ENCODE measurements at places on chromosomes 4 and X.

GRCh38 chrX:118198577-118198976 is 82.0 kb upstream of the KLHL13 start:
- DNase-seq = no peak

DNA sequence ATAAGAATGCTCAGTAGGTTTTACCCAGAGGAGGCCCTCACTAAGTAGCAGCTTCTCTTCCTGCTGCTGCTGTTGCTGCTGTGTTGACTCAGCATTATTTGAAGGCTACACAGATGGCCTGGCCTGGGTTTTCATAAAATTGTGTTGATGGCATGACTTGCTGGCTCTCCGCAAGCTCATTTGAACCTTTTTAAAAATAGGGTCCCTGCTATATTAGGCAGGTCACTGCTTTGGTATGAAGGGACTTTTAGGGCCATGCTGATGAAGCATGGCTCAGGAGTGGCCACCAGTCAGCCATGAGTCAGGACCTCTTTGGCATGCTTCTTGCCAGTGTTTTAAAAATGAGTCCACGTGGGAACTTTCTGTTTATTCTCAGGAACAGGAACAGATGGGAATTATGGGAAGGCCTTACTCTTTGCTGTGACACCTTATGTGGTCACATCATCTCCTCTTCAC is 128.7 kb downstream of the MID1IP1 start:
- no peak for DNase-seq

GRCh38 chr4:176999935-177000543 is 207.3 kb upstream of the VEGFC start:
- no peak for DNase-seq

GRCh38 chrX:8969378-8969777 is 64.5 kb downstream of the FAM9B start:
- DNase-seq = no peak

- DNase-seq = no peak
These were observed 733 bp downstream of the CCNA2 start for GRCh38 chr4:121822796-121823504.

DNA sequence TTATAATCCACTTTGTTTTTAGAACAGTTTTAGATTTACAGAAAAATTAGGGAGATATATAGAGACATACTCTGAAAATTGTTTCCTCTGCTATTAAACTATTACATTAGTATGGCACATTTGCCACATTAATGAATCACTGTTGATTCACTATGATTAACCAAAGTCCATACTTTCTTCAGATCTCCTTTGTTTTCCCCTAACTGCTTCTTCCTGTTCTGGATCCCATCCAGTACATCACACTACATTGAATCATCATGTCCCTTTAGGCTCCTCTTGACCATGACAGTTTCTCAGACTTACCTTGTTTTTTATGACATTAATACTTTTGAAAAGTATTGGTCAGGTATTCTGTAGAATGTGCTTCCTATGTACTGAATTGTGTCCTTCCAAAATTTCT is 109.2 kb upstream of the EDNRA start:
- DNase-seq = no peak

GRCh38 chr4:153809916-153810810 is 21.3 kb upstream of the SFRP2 start:
- DNase-seq = no peak

GRCh38 chrX:139091066-139091465 is 379.5 kb upstream of the FGF13 start:
- DNase-seq = no peak

GRCh38 chr4:6272863-6273660 is 3.4 kb downstream of the WFS1 start:
- DNase-seq = no peak

GRCh38 chr4:146224326-146224966 is 10.1 kb downstream of the REELD1 start:
- no peak for DNase-seq

GRCh38 chrX:31563792-31564191 is 492.0 kb upstream of the FTHL17 start:
- no peak for DNase-seq

DNA sequence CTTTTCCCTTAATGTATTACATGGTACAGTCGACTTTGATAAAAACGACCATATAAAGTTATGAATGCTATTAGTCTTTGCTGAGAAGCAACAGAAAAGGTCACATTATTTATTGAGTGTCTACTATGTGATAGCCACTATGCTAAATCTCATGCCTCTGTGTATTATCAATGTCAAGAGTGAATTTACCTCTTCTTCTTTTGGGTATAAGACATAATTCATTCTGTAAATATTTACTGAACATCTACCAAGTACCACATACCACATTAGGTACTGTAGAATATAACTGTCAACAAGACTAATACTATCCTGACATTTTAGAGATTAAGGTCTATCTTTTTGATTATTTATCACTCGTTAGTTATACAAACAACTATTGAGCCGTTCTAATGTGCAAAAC is 268.7 kb upstream of the FTHL17 start:
- no peak for DNase-seq

- DNase-seq = no peak
These were observed 123.7 kb downstream of the AFF1 start for GRCh38 chr4:87058356-87059073.

- no peak for DNase-seq
These were observed 6.6 kb downstream of the LNX1 start for GRCh38 chr4:53584658-53585057.

DNA sequence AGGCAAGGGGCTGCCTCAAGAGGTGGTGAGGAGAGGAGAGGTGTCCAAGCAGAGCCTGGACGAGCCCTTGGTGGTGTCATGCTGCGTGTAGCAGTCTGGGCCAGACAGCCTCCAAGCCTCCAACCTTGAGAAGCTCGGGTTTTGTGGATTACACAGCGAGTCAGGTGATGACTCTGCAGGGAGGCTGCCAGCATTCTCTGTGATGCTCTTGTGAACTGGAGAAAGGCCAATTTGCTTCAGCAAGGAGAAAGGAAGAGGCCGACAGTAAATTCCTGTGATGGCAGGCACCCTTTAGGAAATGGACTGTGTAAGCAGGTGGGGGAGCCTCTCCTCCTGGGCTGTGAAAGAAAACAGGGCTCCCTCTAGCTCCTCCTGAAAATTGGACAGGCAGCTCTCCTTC is 36.0 kb upstream of the CD99L2 start:
- DNase-seq = no peak

DNA sequence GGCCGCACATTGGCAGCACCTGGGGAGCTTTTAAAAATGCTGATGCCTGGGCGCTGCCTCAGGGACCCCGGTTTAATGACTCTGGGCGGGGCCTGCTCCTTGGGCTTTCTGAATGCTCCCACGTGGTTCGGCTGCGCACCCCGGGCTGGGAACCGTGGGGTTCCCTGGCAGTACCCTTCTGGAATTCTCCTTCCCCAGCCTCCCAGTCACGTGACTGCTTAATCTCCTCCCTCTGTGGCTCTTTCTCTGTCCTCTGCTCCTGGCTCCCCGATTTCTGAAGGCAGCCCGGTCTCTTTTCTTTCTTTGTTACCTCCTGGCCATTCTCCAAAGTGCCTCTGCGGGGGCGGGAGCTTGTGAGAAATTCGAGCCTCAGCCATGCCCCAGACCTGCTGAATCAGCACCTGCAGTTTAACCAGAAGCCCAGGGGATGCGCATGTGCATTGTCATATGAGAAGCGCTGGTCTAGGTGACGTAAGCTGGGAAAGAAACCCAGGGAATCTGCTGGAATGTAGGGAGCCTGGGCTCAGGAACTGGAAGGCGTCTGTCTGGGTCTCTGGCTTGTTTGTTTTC is 16.6 kb downstream of the CLCN4 start:
- no peak for DNase-seq

GRCh38 chr4:119080721-119081541 is 54.7 kb upstream of the MYOZ2 start:
- DNase-seq = no peak

- DNase-seq = no peak
These were observed 346.3 kb upstream of the GALNT7 start for GRCh38 chr4:172822331-172822730.

DNA sequence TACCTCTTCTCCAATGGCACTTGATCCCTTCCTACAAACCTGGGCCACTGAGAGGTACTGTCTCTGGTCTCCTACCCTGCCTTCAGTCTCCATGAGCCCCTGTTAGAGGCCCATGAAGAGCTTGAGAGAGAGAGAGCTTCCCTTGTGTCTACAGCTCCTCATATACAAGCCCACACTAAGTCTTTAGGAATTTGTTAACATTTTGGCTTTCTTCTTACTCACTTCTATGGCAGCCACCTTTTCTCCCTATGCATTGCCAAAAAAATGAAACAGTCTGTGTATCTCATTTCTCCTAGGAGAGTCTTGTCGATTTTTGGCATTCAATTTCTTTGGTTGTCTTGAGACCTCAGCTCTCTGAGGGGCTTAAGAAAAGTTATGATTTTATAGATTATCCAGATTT is 90.9 kb upstream of the LNX1 start:
- DNase-seq = no peak

- DNase-seq = no peak
These were observed 10.3 kb upstream of the RAB40A start for GRCh38 chrX:103529550-103529949.

DNA sequence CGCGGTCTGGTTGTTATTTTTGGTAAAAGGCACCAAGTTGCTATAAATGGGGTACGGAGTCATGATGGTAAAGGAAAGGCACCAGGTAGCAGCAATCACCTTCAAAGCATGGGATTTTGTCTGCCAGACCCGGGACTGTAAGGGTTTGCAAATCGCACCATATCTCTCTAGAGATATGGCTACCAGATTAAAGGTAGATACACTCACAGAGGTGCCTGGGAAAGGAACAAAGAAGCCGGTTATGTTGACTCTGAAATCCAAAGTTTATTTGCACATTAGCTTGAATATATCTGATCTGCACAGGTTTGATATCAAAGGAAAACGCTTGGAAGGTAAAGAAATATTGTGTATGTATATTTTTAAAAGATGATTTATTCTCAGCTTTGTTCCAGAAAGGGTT is 4.6 kb downstream of the CCKAR start:
- DNase-seq = no peak

- no peak for DNase-seq
These were observed 20.0 kb downstream of the GALNT7 start for GRCh38 chr4:173188648-173189047.

- no peak for DNase-seq
These were observed 1841.9 kb downstream of the STIM2 start for GRCh38 chr4:28702571-28702970.

DNA sequence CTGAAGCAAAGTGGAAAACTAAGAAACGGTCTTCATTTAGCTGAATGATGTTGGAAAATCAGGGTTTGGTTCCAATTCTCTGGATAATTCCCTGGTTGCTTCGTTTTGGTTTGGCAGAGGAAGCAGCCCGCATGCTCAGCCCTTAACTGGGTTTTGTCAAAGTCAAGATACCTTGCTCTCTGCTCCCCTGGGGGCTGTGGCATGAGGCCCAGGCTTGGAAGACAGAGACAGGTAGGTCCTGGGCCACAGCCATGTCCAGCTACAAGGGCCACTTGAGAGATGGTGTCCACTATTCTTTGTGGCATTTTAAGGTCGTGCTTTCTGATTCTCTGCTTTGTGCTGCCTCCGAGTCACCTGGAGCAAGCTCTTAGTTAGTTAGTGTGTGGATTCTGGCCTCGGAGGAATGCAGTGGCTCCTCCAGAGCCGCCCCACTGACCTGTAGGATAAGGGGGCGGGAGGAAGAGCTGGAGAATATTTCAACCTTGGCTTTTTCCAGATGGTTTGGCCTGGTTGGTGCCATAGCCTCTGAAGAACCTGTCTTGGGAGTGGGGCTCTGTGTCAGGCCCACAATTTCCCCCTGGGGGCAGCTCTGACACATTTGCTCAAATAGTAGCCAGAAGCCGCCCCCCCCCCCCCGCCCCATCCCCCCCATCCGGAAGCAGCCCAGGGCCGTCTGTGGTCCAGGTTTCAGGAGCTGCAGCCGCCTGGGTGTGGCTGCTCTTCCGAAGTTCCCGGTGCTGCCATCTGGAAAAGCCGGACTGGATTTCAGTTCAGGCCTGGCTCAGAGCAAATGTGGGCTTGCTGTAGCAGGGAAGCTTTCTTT is 147.1 kb downstream of the NHS start:
- no peak for DNase-seq

GRCh38 chr4:158837527-158838141 is 68.8 kb downstream of the FNIP2 start:
- DNase-seq = no peak

DNA sequence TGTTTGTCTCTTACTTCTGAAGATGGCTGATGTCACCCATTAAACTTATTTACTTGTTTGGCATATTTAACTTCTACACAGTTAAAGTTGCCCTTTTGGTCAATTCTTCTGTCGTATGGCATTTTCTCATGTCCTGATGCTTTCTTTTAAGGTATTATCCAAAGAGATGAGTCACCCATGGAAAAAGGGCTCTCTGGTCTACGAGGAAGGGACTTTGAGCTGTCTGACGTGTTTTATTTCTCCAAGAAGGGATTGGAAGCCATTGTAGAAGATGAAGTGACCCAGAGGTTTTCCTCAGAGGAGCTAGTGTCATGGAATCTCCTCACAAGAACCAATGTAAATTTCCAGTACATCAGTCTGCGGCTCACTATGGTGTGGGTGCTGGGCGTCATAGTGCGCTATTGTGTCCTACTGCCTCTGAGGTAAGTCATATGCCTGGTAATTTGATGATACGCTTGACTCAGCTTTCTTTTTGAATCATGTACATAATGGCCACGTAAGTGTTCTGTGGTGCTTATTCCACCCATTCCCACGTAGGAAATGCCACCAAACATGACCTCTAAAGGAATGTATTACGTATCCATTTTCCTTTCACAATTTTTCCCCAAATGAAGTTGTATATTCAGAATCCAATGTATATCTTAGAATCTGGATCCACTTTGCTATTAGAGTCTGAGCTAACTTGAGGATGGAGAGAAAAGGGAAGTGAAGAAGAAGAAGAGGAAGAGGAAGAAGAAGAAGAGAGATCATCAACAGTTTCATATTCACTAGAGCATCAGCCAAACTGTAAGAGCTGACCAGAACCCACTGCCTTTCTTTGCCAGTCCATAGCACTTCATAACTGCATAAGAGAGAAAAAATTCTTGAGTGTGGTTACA is 45.7 kb downstream of the GPAT3 start:
- no peak for DNase-seq

DNA sequence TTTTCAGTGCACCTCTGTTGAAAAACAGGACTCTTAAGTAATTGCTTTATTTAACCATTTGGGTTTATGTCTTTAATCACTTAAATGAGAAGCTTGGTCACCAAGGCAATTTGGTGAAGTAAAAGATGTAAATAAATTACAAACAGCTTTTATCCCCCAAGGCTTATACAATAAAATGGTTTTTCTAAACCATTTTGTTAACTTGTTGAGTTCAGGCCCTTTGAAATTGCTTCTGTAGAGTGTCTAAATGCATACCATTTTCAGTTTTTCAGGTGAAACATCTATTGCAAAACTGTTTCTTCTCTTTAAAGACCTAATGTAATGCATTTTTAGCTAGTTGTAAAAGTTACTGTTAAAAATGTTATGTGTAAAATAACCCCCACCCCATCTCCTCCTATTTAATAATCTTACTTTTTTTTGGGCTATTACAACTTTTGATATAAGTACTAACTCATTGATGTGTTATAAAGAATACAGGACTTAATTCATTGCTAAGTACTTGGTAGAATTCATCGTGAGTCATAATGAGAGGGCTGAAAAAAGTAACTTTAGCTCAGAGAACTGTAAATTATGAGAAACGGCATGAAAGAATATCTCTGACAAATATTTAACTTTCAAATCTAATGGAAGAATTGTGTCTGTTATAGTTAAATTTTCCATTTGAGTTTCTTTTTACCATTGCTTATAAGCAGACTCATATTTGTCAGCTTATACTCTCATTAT is 4.5 kb downstream of the RAPGEF2 start:
- DNase-seq = no peak

- peak; percentile 20 for DNase-seq
These were observed 208.3 kb upstream of the JADE1 start for GRCh38 chr4:128600996-128601871.

GRCh38 chrX:41047878-41048534 is 37.2 kb upstream of the USP9X start:
- DNase-seq = no peak

Measured in NCI-H2081 treated with DMSO at 0.1 percent for 48 hours (cell line).